Stimulated activated CD8-positive, alpha-beta memory T cell treated with anti-CD3 and anti-CD28 coated beads, Interleukin-12 subunit alpha, Interleukin-12 subunit beta, amount 100 ng/mL, for 4 hours (primary cell): ENCODE measurements at places on chromosomes 11 and 22.

DNA sequence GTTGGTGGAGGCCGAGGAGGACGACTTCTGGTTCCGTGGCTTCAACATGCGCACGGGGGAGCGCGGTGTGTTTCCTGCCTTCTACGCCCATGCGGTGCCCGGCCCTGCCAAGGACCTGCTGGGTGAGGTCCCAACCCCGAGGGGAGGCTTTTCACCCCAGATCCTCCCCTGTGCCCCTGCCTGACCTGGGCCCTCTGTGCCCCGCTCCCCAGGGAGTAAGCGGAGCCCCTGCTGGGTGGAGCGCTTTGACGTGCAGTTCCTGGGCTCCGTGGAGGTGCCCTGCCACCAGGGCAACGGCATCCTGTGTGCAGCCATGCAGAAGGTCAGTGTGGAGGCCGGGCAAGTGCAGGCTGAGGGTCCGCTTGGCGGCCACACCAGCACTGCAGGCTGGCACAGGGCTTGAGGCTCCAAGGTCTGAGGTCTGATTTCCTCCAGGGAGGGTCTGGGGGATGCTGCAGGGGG is 5.1 kb downstream of the MAPK8IP2 start:
- no peak for DNase-seq

DNA sequence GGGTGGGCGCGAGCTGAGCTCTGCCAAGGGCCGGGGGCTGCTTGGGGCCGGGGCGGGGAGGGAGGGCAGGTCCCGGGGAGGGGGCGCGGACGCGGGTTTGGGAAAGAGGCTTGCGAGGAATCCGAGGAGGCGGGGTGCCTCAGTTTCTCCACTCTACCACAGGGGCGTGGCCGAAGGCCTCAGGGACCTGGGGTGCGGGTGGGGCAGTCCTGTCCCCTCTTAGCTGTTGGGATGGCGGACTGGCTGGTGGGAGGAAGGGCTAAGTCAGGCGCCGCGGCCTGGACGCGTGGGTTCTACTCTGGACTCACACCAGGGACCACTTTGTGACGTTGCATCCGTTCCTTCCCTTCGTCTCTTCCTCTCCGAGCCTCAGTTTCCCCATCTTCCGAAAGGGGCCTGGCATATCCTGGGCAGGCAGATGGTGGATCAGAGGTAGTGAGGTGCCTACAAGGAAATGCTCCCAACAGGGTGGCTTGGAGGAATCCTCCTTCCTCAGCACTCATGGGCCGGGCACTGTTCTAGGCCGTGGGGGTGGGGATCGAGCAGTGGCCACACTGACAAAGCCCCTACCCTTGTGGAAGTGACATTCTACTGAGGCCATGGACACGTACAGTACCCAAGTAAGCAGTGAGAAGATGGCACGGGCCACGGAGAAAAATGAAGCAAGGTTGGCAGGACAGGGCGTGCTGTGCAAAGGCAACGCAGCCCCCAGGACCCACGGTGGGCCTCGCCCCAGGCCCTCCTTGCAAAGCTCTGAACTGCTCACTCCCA is 13.2 kb downstream of the IGLL1 start:
- no peak for DNase-seq

- no peak for DNase-seq
Observed at GRCh38 chr11:72012897-72013721, 14.4 kb downstream of the IL18BP start.

DNA sequence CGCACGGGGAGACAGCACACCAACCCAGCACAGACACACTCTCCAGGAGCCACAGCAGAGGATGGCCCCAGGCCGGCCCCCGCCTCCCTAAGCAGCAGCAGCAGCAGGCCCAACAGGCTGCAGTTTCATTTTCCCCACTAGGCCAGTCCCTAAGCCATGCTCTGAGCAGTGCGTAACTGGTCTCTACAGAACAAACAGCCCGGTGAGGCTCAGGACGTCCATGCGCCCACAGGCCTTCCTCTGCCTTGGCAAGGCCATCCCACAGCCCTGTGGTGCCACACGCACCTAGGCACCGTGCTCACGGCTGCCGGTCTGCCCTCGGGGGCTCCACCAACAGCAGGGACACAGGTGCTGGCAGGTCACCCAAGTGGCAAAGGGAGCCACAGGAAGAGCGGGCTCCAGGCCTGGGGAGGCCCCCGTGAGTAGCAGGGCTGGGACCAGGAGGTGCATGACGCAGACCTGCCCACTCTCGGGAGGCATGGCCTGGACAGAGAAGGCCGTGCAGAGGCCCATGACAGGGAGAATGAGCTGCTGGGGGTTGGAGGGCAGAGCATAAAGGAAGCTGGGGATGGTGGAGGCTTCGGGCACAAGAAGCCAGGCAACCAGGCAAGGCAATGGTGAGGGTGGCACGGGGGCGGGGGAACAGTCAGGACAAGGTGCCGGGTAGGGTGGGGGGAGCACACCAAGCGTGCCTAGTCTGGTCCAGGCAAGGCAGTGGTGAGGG is 1.4 kb upstream of the MOB2 start:
- no peak for DNase-seq

- no peak for DNase-seq
Observed at GRCh38 chr11:75303544-75304224, 47.8 kb downstream of the ARRB1 start.

DNA sequence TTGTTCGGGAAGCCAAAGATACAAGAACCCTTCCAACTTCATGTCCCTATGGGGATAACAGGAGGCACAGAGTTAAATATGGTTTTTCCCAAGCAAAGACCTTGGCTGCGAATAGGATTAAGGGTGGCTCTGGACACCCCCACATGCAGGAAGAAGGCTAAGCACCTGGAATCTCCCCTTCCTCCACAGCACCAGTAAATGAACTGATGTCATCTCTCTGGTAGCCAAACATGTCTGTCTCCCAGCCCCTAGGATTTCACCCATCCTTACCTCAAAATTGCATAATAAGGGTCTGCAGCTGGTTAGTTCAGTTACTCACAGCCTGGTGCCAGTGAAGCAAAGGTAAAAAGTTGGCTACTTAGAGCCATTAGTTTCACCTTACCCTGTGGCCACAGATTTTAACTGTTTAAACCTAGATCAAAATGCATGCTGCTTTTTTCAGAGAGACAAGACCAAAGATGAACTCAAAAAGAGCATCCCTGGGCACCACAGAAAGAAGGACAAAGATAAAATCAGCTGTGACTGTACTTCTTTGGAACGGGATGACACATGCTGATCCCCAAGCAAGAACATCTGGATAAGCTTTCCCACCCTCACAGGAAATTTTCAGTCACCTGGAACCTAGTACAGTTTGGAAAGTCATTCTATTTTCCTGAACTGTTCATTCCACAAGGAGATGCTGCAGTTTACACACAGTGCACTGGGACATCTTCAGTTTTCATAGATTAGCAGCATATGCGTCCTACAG is 77.2 kb upstream of the AKIP1 start:
- DNase-seq = no peak

DNA sequence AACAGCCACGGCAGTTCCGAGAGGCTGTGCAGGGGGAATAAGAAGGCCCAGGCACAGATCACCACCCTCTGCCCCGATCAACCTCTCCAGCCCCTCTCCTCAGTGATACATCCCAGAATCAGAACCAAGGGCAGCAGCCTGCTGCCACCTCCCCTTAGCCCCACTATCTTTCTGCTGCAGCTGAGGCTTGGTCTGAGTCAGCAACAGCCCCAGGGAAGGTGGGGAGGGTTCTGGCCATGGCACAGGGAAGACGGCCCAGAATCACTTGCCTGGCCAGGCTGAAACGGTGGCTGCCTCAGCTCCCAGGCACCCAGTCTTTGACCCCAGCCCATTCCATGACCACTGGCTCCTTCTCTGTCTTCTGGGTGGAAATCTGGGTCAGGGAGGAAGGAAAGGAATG is 2.3 kb downstream of the CHID1 start:
- DNase-seq = no peak

DNA sequence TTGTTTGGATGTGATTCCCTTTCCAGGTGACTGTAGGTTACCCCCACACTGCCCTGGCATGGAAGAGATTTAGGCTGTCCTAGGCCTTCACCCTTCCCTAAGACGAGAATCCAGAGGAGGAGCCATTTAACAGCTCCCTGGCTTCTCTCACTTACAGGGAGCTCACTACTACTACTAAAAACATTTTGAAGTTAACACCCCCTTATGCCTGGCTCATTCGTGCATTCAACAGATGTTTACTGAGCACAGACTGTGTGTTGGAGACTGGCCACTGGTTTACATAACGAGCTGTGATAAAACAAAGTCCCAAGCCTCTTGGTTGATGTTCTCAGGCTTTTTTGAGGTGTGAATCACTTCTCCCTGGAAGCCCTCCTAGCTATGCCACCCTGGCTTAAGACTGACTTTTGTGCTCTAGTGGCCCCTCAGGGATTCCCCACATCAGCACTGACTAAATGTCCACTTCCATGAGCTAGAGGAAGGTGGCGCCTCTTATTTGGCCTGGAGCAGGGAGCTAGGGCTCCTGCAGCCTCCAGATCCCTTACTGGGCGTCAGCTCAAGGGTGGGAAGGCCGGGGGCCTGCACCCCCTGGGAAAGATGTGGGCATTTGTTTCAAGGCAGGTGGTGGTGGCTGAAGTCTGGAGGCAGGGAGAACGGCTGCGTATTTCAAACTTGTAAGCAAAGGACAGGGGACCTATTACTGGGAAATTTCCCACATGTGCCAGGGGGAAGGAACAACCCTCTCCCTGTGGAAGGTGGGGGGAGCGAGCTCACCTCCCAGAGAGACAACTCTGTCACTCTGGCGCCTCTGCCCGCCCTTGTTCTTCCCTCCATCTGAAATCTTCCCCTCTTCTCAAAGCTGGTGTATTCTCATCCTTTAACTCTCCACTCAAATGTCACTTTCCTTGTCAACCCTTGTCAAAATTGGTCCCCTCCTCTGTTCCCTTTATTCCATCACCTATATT is 19.4 kb upstream of the MALAT1 start:
- no peak for DNase-seq

DNA sequence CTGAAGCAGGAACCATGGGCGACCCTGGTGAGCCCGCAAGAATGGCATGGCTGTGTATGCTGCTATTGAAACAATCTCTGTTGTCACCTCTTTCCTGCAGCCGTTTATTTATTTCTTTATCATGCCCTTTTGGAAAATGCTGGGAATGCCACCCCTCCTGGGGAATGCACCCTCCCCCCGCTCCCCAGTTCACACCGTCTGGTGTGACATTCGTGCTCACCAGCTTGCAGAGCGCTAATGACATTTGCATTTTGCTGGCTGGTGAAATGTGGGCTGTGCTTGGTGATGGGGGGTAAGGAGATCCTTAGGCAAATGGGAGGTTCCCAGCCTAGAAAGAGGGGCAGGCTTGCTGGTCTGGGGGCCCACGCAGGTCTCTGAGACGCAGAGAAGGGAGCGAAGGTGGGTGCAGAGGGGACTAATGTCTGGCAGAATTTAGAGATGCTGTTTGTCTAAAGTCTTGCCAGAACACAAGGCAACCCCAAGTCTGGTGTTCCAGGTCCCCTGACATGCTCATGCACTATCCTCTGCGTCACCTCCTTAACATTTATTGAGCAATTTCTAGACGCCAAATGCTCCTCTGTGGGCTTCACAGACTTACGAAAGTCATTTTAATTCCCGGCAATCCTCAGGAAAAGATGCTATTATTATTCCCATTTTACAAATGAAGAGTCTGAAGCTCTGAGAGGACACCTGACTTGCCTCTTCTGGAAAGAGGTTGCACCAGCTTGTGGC is 91.7 kb downstream of the TP53I11 start:
- DNase-seq = no peak

DNA sequence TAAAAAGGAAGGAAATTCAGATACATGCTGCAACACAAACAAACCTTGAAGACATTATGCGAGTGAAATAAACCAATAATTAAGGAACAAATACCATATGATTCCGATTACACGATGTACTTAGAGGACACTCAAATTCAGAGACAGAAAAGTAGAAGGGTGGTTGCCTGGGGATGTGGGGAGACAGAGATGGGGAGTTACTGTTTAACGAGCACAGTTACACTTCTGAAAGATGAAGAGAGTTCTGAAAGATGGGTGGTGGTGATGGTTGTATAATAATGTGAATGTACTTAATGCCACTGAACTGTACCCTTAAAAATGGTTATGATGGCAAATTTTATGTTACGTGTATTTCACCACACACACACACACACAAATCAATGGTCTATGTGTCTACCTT is 14.7 kb downstream of the ZBTB44 start:
- DNase-seq = no peak

DNA sequence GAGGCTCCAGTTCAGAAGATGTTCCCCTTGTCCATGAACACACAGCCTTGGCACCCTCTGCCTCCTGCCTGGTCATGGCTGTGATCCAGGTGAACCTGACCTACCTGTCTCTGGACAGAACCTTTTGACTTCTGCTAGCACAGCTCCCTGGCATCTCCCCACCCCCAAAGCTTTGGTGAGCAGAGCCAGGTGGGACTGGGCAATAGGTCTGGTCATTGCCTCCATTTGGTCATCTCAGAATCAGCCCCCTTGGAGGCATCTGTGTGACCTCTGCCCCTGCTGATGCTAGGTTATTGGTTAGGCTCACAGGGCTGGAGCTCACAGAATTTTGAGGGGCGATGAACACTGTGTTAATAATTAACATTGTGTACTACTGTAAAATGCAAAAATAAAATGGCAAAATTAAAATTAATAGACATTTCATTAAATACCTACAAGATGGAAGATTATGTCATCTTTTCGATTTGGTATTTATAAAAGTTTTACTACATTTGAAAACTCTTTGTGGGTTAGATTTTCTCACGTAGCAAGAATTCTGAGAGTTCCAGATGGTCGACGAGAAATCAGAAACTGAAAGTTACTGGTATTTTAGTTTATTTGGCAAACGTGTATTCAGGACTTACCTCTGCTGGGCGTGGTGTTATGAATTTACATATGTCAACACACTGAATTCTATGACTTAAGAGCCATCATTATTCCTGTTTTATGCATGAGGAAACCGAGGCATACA is 8.3 kb upstream of the KIAA0930 start:
- DNase-seq = no peak

DNA sequence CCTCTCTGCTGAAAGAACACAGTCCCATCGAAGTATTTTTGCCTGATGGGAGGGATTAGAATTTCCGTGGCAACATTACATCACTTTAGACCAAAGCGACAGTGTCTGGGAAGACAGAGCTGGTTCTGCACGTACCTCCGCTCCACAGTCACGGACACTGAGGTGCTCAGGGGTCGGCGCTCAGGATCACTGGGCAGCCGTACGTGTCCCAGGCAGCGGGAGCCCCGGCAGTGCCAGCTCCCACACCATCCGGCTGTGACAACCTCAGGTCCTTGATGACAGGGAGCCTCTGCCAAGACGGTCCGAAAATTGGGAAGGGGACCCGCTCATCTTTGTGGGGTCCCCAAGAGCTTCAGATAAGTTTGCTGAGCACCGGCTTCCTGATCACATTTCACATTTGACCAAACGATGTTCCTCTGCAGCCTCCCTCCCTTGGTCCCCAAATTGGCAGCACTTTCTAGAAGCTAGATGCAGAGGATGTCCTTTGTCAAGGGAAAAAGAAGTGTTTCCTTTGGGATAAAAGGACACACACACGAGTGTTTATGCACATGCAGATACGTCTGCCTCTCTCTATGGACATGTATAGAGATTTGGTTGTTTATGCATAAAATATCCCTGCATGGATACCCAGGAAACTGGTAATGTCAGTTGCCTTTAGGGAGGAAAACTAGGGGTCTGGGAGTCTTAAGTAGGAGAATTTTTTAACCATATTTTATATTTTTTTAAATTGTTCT is 61.6 kb upstream of the LINC01488 start:
- DNase-seq = no peak

- DNase-seq = no peak
Observed at GRCh38 chr11:130023204-130023603, 20.6 kb upstream of the PRDM10 start.
